ENCODE measurements at places on chromosomes 3 and 15.
A peak's percentile ranks its signal among the peaks of the same experiment; 100 is the strongest.

- DNase-seq: no peak
These were observed 46.2 kb downstream of the ILDR1 start for GRCh38 chr3:121975702-121976302.

DNA sequence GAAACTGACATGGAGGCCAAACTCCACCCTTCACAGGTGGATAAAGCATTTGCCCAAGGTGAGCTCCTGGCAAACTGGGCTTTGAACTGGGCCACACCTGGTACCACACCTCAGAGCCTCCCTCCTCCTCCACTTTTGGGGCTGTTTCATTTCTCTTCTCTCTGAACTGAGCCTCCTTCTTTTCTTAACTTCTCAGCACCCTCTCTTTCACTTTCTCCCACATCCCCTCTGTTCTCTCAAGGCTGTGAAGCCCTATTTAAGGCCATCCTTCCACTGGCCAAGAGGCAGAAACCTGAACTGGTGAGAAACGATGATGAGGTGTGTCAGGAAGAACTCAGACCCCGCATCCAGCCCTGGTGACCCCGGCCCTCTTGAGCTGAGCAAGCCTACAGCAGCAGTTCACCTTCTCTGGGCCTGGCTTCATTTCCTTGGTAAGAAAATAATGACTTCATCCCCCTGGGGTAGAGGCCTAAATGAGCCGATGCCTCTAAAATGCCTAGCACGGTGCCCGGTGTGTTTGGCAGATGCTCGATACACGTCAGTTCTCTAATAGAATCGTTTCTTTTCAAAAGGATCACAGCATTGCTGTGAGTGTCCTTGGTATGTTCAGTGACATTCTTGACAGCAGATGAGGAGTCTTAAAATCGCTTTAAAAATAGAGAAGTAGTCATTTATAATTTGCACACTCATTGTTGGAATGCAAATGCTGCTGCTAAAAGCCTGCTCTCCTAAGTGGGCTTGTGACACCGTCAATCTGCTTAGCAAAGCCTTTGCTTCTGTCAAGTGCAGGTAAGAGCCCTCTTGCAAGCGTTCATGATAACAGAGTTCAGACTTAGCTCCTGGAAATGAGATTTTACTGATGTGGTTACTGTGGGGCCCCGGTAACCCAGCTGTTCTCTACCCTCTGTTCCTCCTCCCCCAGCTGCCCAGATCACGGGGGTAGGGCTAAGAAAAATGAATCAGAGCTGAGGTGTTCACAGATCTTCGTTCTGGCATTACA, 97.7 kb upstream of the ATP2B2 start:
- peak; percentile 49 for DNase-seq

DNA sequence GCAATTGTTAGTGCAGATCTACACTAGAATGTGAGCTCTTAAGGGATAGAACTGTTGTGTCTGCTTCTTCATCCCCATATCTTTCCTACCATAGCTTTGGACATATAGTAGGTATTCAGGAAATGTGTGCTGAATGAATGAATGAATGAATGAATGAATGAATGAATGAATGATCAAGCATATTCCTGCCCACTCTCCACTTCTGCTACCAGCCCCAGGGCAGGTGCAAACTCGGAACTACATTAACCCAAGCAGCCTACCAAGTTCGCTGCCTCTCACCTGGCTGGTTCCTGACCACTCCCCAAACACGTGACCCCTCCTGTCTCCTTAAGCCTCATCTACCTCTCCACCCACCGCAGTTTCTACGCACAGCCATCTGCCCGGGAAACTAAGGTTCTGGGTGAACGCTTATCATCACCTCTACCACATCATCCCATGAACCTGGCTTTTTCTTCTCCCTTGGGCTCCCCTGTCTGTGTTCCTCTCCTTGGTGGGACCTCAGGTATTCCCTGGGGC, 26.8 kb downstream of the PAQR5 start:
- DNase-seq: no peak

- no peak for DNase-seq
These were observed 3.0 kb downstream of the ITIH4 start for GRCh38 chr3:52827441-52827840.

DNA sequence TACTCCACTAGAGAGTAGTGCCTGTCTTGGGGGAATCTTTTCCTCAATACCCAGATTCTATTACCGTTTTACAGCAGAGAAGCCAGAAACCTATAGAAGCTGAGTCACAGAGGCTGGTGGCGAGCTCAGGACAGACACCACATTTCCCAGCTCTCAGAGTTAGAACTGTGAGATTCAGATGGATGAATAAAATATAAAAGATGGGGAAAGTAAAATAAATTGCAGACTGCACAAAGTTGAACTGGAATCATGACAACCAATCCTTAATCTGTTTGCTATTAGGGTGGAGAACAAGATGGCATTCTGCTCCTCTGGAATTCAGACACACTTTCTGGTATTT, 40.5 kb upstream of the CMSS1 start:
- no peak for DNase-seq

GRCh38 chr3:29381595-29381994, 100.7 kb downstream of the RBMS3 start:
- no peak for DNase-seq

DNA sequence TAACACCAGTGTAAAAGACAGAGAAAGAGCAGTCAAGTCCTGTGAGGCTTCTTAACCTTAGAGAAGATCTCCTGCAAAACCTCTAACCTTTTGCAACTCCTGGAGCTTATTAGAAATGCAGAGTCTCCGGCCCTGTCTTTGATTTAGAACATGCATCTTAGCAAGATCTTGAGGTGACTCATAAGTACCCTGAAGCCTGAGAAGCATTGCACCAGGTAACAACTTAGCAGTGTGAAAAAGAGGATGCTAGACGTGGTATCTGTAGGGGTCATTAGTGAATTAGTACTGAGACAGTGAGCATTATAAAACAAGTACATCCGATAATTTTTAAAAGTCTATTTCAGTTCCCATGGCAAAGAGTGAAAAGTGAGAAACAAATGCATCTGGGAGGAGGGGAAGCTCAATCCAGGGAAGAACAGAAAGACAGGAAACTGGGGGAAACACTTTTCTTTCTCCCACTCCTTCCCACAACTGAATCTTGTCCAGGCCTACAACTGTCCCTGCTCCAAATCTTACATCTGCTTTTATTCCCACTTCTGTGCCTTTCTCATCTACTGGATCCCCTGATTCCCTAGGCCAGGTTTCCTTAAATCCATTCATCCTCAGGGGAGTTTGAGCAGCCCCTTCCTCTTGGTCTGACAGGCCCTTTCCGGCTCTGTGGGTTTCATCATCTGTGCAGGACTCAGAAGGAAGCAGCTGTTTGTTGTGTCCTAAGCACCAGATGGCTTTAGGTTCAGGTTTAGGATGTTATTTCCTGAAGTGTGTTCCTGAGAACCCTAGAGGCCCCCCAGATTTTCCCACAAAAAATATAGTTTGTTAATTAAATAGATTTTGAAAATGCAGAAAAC, 128.1 kb upstream of the IL12A start:
- DNase-seq: no peak

GRCh38 chr15:87632364-87632763, 624.2 kb downstream of the NTRK3 start:
- no peak for DNase-seq

- DNase-seq: no peak
These were observed 43.2 kb downstream of the CD200R1L start for GRCh38 chr3:112803467-112803866.

GRCh38 chr15:39581793-39582285, 960 bp downstream of the THBS1 start:
- DNase-seq: no peak

DNA sequence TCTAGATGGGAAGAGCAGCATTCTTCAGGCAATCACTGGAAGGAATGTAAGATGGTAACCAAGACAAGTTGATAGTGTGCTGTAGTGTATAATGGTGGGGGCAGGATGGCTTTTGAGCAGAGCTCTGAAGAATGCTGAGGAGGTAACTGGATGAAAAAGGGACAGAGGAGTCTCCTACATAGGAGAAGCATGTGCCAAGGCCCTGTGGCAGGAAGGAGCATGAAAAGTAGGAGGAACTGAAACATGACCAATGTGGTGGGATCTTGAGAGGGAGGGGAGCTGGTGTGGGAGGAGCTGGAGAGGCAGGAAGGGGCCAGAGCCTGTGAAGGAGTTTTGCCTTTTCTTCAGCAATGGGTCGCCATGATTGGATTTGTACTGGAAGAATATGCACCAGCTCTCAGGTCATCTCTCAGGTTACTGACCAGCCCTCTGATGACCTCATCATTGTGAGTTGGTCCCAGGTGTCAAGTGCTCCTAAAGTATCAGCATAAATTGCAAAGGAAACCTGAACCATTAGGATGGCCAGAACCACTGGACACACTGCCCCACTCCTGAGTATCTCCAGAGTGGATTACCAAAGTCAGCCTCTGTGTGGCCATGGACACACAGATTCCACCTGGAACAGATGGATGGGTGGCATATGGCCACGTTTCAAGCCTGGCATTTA, 38.6 kb downstream of the FSD2 start:
- no peak for DNase-seq

DNA sequence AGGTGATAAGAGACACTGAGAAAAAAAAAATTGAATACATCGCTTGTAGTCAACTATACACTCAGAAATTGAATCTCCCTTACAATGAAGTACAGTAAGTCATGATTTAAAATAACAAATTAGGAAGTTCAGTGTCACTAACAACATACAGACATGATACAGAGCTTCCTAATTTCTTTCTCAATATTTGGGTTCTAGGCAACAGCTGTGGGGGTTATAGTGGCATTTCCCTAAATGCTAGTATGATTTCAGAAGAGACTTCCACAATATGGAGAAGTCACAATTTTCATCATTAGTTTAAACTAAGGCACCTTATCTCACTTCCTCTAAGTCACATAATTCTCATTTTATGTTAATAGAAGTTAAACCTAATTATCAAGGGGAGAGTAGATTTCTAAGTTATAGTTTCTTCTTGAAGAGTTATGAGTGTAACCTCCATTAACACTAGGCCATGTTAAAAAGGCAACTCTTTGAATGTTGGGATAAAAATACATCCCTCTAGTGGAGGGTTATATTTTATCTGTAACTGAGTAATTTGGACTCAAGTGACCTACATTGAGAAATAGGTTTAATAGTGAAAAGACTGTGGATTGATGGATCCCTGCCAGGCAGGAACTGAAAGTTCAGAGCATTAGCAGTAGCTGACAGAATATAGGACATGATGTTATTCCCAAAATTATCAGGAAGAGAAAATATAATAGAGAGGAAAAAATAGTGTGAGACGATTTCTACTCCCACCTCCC, 286.0 kb upstream of the SUCLG2 start:
- DNase-seq: no peak

DNA sequence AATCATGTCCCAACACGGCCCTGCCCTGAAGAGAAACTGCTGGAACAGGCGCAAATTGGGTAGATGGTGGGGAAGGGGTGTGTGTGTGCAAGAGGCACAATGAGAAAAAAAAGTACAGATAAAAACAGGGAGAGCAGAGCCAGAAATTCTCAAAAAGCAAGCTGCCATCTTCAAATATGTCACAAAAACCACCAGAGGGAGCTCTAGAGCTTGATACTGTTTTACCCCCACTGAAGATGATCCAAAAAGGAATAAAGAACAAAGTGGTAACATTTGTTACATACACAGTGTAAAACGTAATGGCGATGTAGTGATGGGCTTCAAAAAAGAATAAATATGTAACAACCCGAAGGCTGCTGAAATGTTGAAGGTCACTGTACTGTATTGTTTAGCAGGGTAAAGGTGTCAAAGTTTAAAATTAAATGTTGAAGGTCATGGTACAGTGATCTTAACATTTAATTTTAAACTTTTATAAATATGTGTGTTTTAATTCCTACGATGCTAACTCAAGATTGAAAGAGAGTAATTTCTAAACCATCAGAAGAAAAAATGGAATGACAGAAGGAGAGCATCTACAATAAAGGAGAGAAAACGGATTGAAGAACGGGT, 6.0 kb downstream of the SNRPA1 start:
- DNase-seq: no peak

DNA sequence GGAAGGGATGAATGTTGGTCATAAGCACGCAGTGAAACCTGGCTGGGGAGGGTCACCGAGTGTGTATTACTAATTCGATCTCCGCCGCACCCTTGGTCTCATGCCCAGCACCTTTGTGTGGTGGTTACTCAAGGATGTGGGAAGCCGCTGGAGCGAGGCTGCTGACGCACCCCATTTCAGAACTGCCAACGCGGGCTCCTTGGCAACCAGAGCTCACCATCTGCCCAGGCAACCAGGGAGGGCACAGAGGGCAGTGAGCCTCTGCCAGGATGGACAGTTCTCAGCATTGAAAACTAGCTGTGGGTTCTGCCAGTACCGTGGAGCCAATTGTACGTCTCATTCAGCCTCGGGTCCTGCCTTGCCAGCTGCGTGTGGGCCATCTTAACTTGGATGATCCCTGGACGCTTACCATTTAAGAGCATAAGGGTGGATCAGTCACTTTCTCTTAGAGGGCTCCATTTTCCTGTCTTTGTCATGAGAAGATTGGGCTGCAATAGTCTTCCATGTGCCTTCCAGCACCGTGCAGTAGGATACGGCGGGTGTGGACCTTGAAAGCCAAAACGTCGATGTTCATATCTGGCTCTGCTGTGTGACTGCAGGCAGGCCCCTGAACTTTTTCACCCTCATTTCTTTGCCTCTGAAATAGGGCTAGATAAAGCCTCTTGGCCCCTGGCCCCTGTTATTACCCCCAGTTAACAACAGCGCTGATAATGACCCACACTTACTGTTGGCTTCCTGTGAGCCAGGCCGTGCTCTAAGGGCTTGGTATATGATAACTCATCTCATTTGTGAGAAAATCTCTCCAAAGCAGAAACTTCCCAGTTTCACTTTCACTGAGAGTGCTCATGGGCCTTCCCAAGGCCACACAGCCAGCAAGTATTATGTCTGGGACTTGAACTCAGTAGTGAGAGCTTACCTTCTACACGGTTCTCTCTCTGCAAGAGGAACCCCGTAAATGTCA, 238.8 kb downstream of the OPA1 start:
- peak; percentile 7 for DNase-seq

DNA sequence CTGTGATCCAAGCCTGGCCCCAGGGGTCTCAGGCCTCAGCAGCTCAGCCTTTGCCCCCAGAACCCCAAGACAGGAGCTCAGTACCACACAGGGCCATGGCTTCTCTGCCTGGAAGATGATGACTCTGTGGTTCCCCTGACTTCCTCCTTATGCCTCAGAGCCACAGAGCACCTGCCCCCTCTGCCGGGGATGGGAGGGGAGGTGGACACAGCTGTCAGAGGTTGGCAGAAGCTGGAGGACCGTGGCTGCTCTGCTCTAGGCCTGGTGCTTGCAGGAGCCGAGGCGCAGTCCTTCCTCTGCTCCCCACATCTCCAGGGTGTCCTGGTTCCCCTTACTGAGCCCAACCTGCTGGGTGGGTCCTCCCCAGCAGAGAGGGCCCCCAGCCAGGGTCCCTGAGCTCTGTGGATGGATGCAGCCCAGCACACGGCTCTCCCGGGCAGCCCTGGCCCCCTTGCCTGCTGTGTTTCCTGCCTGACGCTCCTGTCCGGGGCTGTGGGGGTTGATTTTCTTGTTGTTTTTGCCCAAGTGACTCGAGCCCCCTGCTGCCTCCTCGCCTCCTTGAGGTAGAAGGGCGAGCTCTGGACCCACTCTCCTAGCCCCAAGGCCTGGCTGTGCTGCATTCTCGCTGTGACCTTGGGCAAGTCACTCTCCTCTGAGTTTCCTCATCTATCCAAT, 36.6 kb downstream of the PSTPIP1 start:
- DNase-seq: peak; percentile 52

Data from CD4-positive, alpha-beta T cell treated with Interferon gamma for 1 hour (primary cell).